ENCODE measurements at places on chromosomes 1 and 21. TPM values are rescaled to one million over a fixed set of nuclear protein-coding genes. Genes with fewer than 3 reads are reported as not detected.

The CACNA1S gene
- not detected for total RNA-seq

The PIK3C2B gene
- 52.1 TPM for total RNA-seq

The SH3BGR gene
- total RNA-seq, result 1.2 TPM

The LCE1A gene
- total RNA-seq, result not detected

DNA sequence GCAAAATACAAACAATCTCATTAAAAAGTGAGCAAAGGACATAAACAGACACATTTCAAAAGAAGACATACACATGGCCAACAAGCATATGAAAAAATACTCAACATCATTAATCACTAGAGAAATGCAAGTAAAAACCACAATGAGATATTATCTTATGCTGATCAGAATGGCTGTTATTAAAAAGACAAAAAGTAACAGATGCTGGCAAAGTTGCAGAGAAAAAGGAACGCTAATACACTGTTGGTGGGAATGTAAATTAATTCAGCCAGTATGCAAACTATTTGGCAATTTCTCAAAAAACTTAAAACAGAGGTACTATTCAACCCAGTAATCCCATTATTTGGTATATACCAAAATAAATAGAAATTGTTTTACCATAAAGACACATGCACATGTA, 32.2 kb upstream of the TNFSF18 start:
- no peaks in the 10 kb centered on the region for H3K4me1 ChIP-seq
- H3K27ac ChIP-seq, result no peak overlapping the region
- no peak for DNase-seq
- H3K27me3 ChIP-seq, result no peaks in the 10 kb centered on the region
- H3K36me3 ChIP-seq, result no peaks in the 10 kb centered on the region
- no peak overlapping the region for H3K4me3 ChIP-seq

DNA sequence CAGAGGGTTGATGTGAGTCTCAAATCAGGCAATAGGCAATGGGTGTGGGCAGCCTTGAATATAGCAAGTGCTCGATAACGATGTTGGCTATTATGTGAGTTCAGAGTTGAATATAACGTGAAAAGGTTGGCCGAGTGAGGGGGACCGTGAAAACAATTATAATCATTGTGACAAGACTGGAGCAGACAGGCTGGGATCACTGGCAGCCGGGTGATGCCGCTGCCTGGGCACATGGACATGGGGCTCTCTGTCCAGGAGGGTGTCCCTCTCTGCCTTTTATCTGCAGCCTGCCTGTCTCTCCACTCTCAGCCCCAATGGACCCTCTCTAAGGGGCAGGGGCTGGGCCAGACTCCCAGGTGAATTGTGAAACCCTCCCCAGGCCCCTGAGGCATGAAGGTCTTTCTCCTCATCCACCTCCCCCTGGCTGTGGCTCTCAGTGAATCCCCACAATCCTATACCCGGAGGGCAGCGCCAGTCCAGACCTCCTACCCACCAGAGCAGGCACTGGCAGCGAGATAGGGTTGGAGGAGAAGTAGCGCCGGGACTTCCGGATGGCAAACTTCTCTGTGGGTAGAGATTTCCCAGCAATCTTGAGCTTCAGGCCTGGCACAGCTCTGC, 36.4 kb downstream of the TTC39A start:
- no peak overlapping the region for H3K4me3 ChIP-seq
- no peaks in the 10 kb centered on the region for H3K27me3 ChIP-seq
- H3K4me1 ChIP-seq, result peaks cover 20% of the 10 kb centered on the region
- no peak for DNase-seq

DNA sequence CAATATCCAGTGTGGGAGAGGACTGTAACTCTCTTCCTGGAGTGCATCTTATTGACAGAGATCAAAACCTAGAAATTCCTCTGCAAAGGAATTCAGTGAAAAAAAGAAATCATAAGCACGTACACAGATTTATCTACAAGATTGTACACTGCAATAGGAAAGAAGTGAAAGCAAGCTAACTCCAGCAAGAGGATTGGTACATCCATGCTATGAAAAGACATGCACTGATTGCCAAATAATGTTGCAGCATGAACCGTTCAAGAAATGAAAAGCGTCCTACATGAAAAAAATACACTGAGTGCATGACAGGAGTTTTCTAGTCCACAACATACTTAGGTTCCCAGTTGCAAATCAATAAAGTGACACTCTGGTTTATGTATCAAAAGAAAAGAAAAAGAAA, 1.9 kb upstream of the MGST3 start:
- peaks cover 22% of the 10 kb centered on the region for H3K4me1 ChIP-seq
- no peak for DNase-seq
- no peaks in the 10 kb centered on the region for H3K27me3 ChIP-seq
- no peaks in the 10 kb centered on the region for H3K36me3 ChIP-seq
- H3K4me3 ChIP-seq, result no peak overlapping the region
- no peak overlapping the region for H3K27ac ChIP-seq

- H3K27ac ChIP-seq, result no peak overlapping the region
- H3K4me3 ChIP-seq, result no peak overlapping the region
- H3K4me1 ChIP-seq, result peaks cover 7% of the 10 kb centered on the region
- H3K27me3 ChIP-seq, result no peaks in the 10 kb centered on the region
- H3K36me3 ChIP-seq, result no peaks in the 10 kb centered on the region
Measured at GRCh38 chr1:198939956-198940355, 301.1 kb downstream of the PTPRC start.

GRCh38 chr1:89114662-89115061, 11.3 kb downstream of the GBP2 start:
- no peak overlapping the region for H3K4me3 ChIP-seq
- no peaks in the 10 kb centered on the region for H3K27me3 ChIP-seq
- no peak overlapping the region for H3K27ac ChIP-seq
- no peak for DNase-seq
- H3K36me3 ChIP-seq, result peaks cover 93% of the 10 kb centered on the region

DNA sequence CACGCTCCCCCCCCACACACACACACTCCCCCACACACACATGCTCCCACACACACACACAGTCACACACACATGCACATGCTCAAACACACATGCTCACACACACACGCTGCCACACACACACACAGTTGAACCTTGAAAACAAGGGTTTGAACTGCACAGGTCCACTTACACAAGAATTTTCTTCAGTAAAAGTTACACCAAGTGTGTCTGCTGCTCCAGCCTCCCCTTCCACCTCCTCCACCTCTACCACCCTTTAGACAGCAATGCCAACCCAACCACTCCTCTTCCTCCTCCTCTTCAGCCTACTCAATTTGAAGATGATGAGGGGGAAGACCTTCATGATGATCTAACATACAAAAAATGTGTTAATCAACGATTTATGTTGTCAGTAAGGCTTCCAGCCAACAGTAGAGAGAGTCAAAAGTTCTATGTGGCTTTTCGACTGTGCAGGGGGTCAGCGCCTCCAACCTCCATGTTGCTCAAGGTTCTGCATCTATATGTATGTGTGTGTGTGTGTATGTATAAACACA, 26.8 kb downstream of the HSF2BP start:
- DNase-seq, result no peak
- no peaks in the 10 kb centered on the region for H3K36me3 ChIP-seq
- no peaks in the 10 kb centered on the region for H3K27me3 ChIP-seq
- H3K27ac ChIP-seq, result no peak overlapping the region
- H3K4me3 ChIP-seq, result no peak overlapping the region

GRCh38 chr1:192852001-192852947, 43.4 kb downstream of the RGS2 start:
- no peak overlapping the region for H3K4me3 ChIP-seq
- H3K27ac ChIP-seq, result no peak overlapping the region
- no peak for DNase-seq
- H3K27me3 ChIP-seq, result no peaks in the 10 kb centered on the region
- H3K4me1 ChIP-seq, result no peaks in the 10 kb centered on the region
- no peaks in the 10 kb centered on the region for H3K36me3 ChIP-seq
